ENCODE measurements at places on chromosomes 16 and 17. TPM values are rescaled to one million over a fixed set of nuclear protein-coding genes. Genes with fewer than 3 reads are reported as not detected.

Gene VTN
- not detected for total RNA-seq

Gene TELO2
- total RNA-seq = 18.1 TPM

Gene RGS11
- 0.59 TPM for total RNA-seq

Gene KRTAP2-3
- total RNA-seq = not detected

Gene TOM1L1
- total RNA-seq = 40.2 TPM

Gene KIFC3
- 40.5 TPM for total RNA-seq

Data from osteoblast (primary cell).